ENCODE measurements at places on chromosomes 16 and 17. TPM values are rescaled to one million over a fixed set of nuclear protein-coding genes. Genes with fewer than 3 reads are reported as not detected.

The STX1B gene
- 1.4 TPM for total RNA-seq

The KRT33A gene
- not detected for total RNA-seq

The DOC2B gene
- 13.6 TPM for total RNA-seq

DNA sequence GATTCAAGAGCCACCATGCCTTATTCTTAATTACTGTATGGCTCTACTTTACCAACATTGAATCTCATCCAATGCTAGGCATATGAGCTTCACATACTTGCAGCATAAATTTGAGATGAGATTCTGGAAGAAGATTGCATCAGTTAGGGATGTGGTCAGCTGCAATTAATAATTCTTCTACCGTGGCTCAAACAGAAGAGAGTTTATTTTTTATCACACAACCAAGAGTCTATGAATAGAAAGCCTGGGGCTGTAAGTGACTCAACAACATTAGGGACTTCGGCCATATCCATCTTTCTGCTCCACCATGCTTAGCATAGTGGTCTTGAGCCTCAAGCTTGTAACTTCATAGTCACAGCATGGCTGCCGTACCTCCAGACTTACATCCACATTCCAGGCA is 179.4 kb upstream of the IRX6 start:
- DNase-seq: no peak

GRCh38 chr16:8892101-8892575 is 10.0 kb downstream of the LITAFD start:
- DNase-seq: no peak

DNA sequence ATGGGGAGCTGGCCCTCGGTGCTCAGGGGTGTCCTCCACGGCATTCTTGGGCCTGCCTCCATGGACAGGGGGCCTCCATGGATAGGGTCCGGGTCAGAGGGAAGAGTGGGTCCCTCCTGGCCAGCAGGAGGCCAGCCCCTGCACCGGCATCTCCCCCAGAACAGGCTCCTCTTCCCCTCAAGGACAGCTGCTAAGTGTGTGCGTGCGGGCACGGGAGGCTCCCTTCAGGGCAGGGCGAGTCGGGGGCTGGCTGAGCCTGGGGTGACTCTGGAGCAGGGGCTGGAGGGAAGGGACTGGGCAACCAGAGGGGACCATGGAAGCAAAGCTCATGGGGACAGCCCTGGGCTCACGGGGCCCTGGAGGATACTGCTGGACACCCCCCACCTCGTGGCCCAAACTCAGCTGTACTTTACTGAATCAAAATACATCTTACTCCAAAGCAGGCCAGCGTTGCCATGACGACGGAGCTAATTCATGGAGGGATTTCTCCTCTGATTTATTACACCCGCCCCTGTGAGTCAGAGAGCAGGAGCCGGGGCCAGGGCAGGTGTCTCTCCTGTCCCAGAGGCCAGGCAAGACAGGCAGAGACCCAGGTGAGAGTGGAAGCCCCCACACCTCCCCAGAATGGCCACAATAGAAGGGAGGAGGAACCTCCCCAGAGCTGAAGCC is 2.1 kb downstream of the CASKIN1 start:
- DNase-seq: no peak

GRCh38 chr17:14360856-14361255 is 60.0 kb downstream of the HS3ST3B1 start:
- DNase-seq: no peak

- no peak for DNase-seq
Observed at GRCh38 chr16:11360641-11361373, 15.5 kb downstream of the RMI2 start.

- DNase-seq: peak; percentile 98
Observed at GRCh38 chr17:75516255-75516618, at the start of gene TSEN54. Gene TSEN54, plus strand, starts transcription at chr17:75516528. Its CDS starts 33 bp downstream, at chr17:75516561.

DNA sequence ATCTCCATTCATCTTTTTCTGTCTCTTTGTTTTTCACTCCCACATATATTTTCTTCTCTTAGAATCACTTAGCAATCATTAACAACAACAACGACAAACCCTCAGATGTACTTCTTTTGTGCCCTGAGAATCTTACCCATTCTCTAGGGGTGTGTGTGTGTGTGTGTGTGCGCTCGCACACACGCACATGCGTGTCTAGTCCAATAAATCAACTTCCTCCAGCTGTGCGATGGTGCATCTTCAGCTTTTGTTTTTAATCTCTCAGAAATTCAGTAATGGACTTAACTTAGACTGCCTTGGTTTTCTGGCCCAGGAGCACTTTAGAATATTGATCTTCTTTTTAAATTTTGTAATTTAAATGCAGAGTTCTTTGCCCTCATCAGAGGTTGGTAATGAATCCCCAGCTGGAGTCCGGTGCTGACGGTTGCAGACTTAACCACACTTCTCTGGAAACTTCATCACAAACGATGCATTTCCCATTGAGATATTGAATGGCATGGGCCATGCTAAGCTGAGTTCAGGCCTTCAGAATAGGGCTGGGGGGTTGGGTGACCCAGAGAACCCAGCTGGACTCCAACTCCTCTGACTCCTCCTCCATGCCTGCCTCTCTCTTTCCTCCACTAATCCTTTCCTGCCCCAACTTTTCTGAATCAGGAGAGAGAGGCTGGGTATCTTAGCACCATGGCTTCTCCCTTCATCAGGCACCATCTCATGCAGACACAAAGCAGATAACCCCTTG is 193.9 kb downstream of the ZNF18 start:
- DNase-seq: no peak

GRCh38 chr17:9330611-9331271 is 244.9 kb downstream of the STX8 start:
- DNase-seq: no peak

GRCh38 chr17:64270885-64271284 is 7.8 kb upstream of the TEX2 start:
- DNase-seq: no peak

DNA sequence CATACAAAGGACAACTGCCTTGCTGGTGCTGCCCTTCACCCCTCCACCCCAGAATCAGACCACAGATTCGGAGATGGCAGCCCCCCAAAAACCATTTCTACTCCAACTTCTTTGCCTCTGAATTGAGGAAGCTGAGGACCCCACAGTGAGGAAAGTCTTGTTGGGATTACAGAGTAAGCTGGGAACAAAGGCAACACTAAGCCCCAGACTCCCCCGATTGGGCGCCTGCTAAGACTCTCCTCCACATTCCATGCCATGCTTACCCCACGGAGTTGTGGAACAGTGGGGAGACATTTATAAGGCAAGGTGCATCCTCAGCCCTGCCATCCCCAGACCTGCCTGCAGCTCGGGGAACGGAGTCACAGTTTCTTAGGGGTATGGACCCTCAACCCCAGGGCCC is 1.9 kb downstream of the GIT1 start:
- peak; percentile 13 for DNase-seq

- DNase-seq: no peak
Observed at GRCh38 chr17:51257150-51258081, 2.4 kb downstream of the MBTD1 start.

DNA sequence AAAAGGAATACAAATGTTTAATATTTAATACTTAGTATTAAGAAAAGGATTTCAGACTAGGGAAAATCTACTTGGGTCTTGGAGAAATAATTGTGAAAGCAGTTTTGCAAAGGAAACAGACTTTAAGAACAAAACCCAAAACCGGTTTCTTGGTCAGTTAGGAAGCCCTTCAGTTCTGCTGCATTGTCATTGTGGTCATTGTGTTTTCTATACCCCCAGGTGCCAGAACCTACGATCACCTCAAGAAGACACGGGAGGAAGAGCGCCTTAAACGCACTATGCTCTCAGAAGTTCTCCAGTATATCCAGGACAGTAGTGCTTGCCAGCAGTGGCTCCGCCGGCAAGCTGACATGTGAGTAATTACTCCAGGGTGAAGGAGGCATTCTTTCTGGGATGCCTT is 19.5 kb upstream of the DUSP14 start:
- no peak for DNase-seq

All from pancreas (tissue), 10 donors.